ENCODE measurements at places on chromosomes 3 and 15. TPM values are rescaled to one million over a fixed set of nuclear protein-coding genes. Genes with fewer than 3 reads are reported as not detected.

KLHL40 gene
- not detected for total RNA-seq

SIDT1 gene
- not detected for total RNA-seq

CPLX3 gene
- total RNA-seq: not detected

EFL1 gene
- 11.8 TPM for total RNA-seq

FGD5 gene
- 66.8 TPM for total RNA-seq

NANOGP8 gene
- total RNA-seq: not detected

CPB1 gene
- not detected for total RNA-seq

VILL gene
- total RNA-seq: 1.8 TPM

GOLGA6L24 gene
- not detected for total RNA-seq

SATB1 gene
- total RNA-seq: 26.2 TPM

SERINC4 gene
- 0.28 TPM for total RNA-seq

TBC1D23 gene
- 122 TPM for total RNA-seq

SOX14 gene
- not detected for total RNA-seq

TTBK2 gene
- total RNA-seq: 12.6 TPM

C15orf62 gene
- total RNA-seq: not detected

GP5 gene
- not detected for total RNA-seq

ANKRD63 gene
- total RNA-seq: 0.52 TPM

UBE3A gene
- 59.7 TPM for total RNA-seq

MUC20 gene
- 0.29 TPM for total RNA-seq

CRABP1 gene
- not detected for total RNA-seq
